Immature natural killer cell (primary cell): ENCODE measurements at places on chromosomes 4 and X. TPM values are rescaled to one million over a fixed set of nuclear protein-coding genes. Genes with fewer than 3 reads are reported as not detected.
A peak's percentile ranks its signal among the peaks of the same experiment; 100 is the strongest.

Gene CT45A5
- polyA plus RNA-seq: not detected

Gene SMIM10L2A
- 0.17 TPM for polyA plus RNA-seq

- no peak overlapping the region for H3K4me3 ChIP-seq
- H3K36me3 ChIP-seq: no peaks in the 10 kb centered on the region
- peaks cover 3% of the 10 kb centered on the region for H3K27me3 ChIP-seq
Measured at GRCh38 chr4:1464581-1465171, 58.4 kb upstream of the NKX1-1 start.

GRCh38 chr4:2384245-2384644 is 34.2 kb downstream of the ZFYVE28 start:
- no peak for DNase-seq
- H3K36me3 ChIP-seq: peaks cover 2% of the 10 kb centered on the region
- no peak overlapping the region for H3K27ac ChIP-seq
- peaks cover 3% of the 10 kb centered on the region for H3K27me3 ChIP-seq

DNA sequence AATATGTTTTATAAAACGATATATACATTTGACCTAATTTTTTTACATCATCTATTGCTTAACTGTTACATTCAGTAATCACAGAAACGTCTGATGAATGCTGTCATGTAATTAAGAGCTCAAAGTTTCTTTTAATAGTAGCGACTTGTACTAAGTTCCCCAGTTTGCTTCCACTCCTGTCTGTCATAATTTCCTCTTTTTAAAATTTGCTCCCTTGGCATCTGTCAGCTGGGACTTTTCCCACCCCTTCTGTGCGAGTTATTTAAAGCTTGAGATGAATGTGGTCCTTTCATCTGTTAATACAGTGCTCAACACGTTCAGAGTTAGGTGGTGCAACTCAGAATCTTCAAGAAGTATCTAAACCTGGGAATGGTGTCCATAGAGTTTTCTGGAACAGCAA is 1.2 kb downstream of the RAP1GDS1 start:
- H3K4me1 ChIP-seq: peaks cover 49% of the 10 kb centered on the region
- no peaks in the 10 kb centered on the region for H3K36me3 ChIP-seq
- H3K27me3 ChIP-seq: peaks cover 12% of the 10 kb centered on the region
- no peak for DNase-seq

Gene GPC3
- polyA plus RNA-seq: not detected

GRCh38 chr4:90540536-90540935 is 413.3 kb downstream of the CCSER1 start:
- DNase-seq: no peak
- no peak overlapping the region for H3K4me3 ChIP-seq
- H3K36me3 ChIP-seq: no peaks in the 10 kb centered on the region
- no peaks in the 10 kb centered on the region for H3K27me3 ChIP-seq
- no peak overlapping the region for H3K27ac ChIP-seq

Gene TRO
- 2.4 TPM for polyA plus RNA-seq

GRCh38 chr4:1726146-1726934 is 5.0 kb downstream of the TACC3 start:
- H3K27ac ChIP-seq: peak overlapping the region; percentile 61
- no peak overlapping the region for H3K4me3 ChIP-seq
- H3K27me3 ChIP-seq: peaks cover 4% of the 10 kb centered on the region
- peak; percentile 82 for DNase-seq
